ENCODE measurements at places on chromosomes 2 and 18.

DNA sequence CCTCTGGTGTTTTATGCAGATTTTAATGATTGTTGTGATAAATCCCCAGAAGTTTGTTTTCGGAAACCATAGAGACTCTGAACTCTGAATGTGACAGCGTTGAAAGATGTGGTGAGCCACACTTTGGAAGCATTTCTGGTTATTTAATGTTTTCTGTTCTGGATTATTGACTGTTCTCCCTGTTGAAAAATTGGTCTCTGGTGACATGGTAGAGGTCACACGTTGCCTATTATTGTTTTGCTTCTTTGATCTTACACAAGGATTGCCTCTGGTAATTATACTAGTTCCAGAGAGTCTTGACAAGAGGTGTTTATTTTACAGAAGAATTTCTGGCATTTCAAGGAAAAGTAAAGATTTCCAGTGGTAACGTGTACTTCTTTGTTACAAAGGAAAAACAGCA, 127.1 kb downstream of the GREB1L start:
- peak; percentile 2 for DNase-seq

DNA sequence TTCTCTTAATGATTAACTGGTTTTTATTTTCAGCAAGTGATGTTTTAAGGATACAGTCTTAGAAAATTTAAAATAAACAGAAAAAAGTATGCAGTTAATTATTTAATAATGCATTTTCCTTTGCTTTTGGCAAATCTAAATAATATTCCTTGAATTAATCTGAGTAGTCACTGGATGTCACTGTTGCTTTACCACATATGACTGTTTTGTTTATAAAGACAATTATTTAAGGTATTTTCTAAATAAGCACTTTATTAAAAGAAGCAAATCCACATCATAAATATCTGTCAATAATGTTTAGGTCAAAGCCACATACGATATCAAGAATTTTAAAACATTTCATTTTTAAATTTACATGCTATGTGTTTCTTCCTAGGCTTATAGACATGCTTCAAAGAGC, 40.6 kb upstream of the TFPI start:
- DNase-seq, result no peak

DNA sequence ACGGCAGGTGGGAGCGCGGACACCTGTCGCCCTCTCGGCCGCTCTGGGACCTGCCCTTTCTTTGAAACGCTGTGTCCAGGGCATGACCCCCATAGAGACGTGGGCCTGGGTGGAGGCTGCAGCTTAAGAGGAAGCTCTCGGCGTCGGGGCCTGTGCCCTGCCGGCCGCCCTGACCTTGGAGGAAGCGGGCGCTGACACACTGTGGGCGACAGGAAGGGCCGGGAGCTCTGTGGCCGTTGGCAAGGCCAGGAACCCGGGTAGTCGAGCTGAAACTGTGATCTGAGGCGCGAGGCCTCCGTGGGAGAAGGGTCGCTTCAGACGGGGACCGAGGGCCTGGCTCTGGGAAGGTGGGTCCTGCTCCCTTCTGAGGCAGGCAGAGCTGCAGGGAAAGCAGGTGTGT, 28.2 kb downstream of the KCNG2 start:
- DNase-seq, result no peak

DNA sequence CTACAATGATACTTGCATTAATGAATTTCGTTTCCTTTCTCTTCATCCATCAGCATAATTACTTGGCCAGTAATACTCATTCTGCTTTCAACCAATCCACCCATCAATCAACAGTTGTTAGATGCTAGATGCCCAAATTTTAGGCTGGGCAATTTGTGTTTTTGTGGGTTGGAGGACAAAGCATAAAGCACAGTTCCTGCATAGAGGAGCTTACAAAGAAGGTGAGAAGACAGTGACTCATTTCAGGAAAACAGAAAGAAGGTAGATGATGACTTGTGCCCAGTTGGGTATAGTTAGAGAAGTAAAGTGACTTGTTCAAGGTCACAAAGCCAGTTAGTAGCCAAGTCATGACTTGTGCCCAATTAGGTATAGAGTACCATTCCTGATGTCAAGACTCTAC, 1186.8 kb upstream of the CELF4 start:
- no peak for DNase-seq

DNA sequence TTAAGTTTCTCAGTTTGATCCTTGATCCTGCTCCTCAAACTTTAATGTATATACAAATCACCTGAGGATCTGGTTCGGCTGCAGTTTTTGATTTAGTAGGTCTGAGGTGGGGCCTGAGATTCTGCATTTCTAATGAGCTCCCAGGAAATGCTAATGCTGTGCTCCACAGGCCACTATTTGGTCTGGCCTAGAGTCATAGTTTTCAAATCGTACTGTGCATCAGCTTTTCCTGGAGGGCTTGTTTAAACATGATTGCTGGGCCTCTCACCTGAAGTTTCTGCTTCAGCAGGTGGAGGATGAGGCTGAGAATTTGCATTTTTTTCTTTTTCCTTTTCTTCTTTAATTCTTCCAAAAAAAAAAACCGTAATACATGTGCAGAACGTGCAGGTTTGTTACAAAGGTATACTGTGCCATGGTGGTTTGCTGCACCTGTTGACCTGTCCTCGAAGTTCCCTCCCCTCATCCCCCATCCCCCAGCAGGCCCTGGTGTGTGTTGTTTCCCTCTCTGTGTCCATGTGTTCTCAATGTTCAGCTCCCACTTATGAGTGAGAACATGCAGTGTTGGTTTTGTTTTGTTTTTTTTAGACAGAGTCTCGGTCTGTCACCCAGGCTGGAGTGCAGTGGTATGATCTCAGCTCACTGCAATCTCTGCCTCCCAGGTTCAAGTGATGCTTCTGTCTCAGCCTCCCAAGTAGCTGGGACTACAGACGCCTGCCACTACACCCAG, 42.2 kb upstream of the CD28 start:
- no peak for DNase-seq

DNA sequence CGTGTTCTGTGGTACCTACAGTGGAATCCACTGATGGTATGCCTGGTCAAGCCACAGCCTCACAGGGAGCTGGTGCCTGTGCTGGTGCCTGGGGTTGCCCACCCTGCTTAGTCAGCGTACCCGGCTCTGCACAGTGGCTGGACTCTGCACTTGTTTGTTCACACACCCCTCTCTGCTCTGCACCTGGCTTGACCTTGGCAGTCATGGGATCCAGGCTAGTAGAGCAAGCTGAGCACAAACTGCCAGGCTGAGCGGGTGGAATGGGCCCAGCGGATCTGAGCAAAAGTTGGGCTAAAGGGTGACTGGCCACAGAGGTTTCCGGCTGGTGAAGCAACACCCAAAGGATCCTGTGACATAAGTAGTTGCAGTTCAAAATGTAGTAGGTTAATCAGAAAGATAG, 163.5 kb downstream of the CDH19 start:
- peak; percentile 88 for DNase-seq

DNA sequence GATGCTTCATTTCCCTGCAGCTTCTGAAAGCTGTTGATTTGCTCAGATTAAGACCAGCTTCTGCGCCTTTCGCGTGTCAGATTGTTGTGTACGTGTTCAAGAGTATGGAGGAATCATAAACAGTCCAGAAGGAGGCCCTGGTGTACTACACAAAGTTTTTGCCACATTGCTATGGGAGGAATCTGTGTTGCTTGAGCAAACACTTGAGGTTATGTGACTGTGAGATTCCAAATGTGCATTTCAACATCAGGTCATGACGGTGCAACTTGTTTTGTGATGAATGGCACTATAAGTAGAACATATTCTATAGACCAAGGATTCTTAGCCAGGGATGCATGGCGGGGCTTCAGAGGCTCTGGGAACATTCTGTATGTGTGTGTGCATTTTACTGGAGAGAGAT, 35.0 kb downstream of the SRSF7 start:
- peak; percentile 83 for DNase-seq

GRCh38 chr2:147468963-147469362, 375.9 kb upstream of the ACVR2A start:
- DNase-seq, result no peak

- DNase-seq, result no peak
Measured at GRCh38 chr2:95017071-95017501, 8.4 kb upstream of the MAL start.

DNA sequence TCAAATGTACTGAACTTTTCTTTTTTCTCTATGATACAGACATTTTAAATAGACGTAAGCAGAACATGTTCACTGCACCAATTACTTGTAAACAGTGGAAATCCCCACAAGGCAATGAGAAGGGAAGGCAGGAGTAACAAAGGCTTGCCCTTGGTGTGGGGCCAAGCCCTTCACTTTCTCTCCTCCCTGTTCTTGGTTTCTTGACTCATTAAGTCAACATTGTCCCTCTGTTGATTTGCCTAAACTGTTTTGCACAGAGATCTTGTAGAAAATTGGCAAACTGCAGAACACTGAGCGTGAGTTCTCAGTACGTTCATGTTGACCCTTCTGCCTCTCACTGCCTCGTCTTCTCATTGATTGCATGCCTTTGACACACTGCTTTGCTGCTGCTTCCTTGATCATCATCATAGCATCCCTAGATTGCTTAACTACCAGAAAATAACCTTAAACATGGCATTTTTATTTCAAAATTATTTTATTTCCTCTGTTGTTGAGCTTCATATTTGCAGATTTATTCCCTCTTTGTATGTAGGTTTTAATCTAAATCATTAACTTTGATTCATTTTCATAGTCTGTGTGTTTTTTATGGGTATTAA, 257.7 kb downstream of the PTGR3 start:
- peak; percentile 32 for DNase-seq

DNA sequence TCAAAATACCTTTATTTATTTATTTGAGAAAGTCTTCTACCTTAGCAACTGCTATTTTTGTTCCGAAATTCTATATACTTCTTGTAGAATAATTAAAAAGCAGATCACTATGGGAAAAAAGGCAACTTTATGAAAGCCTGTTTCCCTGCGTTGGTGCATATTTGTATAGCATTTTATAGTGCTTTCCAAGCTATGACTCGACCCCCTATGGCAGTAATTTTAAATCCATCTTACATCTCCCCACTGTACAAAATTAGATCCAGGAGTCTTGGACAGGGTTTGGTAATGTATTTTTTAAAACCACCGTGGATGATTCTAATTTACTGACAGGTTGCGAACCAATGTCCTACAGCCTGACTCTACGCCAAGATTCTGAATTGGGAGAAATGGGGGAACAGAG, 10.1 kb downstream of the TANK start:
- DNase-seq, result no peak

DNA sequence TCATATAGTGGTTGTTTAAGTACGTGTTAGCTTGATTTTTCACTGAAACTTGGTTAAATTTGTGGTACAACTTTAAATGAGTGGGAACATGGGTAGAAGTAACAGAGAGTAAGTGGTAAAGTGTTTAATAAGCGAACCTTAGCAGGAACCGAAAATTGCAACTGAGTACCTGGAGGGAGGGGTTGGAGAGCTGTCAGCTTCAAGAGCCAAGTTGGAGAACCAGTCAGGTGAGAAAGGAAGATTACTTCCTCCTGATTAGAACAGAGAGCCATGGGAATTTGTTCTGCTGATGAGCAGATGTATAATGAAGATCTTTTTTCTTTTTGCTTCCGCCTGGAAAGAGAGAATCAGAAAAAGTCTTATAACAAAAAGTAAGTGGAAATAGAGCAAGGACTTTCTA, 158.4 kb upstream of the CDH7 start:
- DNase-seq, result no peak

All from HepG2 (cell line).